Activated CD4-positive, alpha-beta T cell treated with anti-CD3 and anti-CD28 coated beads, Interleukin-2, amount 50 U/mL, for 1 hour (primary cell): ENCODE measurements at places on chromosomes 5 and 9.
A peak's percentile ranks its signal among the peaks of the same experiment; 100 is the strongest.

DNA sequence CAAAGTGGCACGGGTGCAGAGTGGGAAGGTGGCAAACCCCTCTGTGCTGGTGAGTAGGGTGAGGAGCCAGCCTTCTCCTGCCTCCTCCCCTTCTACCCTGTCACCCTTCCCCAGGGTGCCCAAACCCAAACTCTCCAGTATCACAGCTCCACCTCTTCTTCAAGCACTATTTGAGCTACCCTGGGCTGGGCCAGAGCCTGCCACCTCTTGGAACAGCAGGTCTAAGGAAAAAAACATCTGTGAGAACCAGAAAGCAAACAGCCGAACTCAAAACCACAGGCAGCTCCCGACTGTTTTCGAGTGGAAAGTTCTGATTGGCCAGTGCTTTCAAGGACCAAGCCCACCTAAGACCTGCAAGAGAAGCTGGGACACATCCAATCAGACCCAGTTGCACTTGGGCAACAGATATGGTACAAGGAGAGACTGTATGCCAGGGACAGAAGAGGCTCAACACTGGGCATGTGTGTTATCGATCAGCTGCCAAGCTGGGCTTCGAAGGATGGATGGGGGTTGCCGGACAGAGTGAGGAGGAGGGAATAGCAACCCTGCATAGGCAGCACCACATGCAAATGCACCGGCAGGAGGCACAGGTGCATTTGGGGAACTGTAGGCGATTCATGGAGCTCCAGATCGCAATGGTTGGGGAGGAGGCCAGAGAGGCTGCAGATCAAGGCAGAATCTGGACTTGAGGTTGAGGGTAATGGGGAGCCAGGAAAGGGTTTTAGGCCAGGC lies 19.7 kb downstream of the ACSL6 start:
- DNase-seq = no peak

DNA sequence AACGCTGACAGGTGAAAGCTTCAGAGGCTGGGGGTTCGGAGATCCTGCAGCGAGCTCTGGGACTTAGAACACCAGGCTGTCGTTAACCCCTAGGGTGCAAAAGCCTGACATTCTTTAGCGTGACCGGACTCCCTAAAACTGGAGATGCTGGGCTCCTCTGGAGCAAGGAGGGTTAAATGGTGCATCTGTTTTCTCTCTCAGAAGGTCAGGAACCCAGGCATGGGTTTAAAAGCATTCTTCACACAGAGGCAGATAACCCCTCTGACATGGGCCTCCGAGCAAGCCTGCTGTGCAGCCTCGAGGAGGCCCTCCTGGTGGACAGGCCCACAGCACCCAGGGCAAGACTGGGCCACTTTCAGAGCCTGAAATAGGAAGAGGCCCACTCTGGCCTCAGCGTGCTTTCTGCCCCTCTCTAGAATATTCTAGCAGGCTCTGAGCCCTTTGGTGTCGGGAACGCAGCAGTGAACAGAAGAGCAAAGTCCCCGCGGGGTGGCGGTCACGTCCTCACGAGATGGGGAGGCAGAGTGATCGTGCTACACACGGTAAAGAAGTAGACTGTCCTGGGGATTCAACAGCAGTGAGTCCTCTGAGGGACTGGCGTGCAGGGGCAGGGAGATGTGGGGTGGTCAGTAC lies 124.8 kb downstream of the COL23A1 start:
- DNase-seq = no peak

DNA sequence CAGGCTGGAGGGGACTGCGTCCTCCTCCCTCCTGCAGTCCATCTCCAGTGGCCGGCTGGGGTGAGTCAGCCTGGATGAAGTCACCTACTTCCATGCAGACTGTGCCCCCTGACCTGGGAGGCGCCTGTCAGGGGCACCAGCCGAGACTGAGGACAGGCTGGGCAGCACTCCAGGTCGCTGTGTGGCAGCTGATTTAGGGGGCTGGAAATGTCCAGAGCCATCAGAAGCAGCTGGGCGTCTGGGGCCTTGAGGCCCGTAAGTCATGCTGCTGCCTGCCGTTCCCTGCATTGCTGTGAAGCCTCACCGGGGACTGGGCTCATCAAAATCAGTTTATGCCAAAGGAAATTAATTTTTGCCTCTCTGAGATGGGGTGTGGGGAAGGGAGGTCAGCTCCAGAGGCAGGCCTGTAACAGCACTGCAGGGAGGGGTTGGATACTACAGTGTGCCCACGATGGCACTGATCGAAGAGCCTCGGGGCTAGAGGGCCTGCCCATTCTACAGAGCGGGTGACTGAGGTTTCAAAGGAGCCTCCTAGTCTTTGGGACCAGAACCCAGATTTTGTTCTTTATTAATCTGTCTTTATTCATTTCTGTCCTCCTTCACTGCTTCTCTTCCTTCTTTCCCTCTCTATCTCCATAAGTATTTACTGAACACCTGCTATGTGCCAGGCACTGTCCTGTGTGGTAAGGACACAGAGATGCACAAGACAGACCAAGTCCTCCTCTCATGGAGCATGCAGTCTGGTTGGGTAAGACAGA lies 70.4 kb upstream of the PSD2 start:
- DNase-seq = no peak

- DNase-seq = no peak
Observed at GRCh38 chr5:134153657-134154056, 23.1 kb downstream of the SKP1 start.

GRCh38 chr5:91026466-91026865 lies 356.7 kb downstream of the ARRDC3 start:
- no peak for DNase-seq

GRCh38 chr5:134515801-134516200 lies 9.7 kb upstream of the JADE2 start:
- no peak for DNase-seq

DNA sequence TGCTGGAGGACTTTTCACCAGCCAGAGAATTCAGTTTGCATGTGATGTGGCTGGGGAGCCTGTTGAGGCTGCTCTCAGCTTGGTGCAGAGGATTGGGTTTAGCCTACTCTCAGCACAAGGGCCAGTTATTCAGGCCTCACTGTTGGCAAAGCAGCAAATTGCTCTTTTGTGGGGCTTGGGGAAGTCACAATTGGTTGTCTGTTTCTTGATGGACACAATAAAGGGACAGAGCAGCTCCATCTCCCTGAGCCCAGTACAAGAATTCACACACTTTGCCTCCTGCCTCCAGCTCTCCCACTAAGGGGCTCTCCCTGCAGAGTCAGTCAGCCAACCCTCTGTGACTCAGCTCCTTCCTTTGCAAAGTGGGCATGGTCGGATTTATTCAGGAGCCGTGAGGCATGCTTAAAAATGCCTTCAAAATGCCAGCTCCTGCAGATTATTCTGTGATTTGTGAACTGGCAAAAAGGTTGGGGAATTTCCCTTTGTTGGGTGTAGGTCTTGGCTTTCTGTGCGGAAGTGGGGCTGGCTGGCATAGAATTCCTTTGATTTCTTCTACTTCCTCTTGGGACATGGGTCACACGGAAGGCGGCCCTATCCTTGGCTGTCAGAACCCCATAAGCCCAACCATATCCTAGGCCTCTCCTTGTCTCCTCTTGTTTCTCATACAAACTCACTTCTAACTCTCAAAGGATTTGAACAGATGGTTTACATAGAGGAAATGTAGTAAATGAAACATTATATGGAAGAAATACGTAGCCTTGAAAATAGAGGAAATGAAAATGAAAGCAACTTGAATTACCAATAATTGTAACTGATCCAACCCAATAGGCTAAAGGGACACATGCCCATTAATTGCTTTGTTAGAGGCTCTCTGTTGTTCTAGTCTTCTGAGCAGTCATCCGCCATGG lies 118.7 kb upstream of the CD180 start:
- DNase-seq = no peak

DNA sequence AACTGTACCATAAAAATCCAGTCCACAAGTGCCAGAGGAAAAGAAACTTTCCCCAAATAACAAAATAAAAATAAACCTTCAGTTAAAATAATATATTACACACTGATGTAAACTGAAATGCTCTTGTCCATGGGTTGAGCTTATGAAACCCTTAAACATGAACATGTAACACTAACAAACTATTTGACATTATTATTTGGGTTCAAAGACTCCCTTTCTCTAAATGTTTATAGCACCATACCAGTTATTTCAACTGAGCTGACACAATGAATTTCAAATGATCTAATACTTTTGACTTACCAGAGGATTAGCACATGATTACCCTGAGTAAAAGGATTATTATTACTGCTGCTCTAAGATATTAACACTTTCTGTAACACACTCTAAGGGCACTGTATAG lies 251.1 kb downstream of the BNC2 start:
- no peak for DNase-seq

DNA sequence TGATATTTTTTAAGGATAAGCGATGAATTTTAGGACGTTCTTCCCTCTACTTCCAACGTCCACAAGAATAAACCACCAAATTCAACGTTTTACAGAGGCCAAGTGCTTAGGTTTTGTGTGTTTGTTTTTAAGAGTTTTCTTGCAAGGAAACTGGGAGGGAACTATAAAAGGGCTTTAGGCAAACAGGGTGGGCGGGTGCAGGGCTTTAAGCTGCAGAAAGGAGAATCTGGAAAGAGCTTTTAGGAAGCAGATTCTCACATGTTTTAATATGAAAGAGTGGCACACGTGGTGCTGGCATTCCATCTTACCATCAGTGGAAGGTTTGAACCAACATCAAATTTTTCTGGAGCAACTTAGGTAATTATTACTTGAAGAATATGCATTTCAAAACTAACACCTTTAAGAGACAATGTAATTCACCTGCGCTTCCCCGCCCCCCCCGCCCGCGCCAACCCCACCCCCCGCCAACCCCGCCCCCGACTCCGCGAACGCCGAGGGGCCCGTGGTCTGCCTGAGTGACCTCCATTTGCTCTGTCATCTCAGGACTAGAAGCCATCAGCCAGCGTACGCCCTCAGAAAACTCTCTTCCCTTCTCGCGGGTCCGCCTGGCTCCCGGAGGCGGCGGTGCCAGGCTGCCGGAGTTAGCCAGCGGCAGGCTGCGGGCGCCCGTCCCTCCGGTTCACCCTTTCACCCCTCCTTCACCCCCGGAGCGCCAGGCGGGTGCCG lies 911 bp upstream of the PIK3R1 start:
- no peak for DNase-seq

GRCh38 chr5:157944077-157944633 lies 85.2 kb upstream of the CLINT1 start:
- no peak for DNase-seq

DNA sequence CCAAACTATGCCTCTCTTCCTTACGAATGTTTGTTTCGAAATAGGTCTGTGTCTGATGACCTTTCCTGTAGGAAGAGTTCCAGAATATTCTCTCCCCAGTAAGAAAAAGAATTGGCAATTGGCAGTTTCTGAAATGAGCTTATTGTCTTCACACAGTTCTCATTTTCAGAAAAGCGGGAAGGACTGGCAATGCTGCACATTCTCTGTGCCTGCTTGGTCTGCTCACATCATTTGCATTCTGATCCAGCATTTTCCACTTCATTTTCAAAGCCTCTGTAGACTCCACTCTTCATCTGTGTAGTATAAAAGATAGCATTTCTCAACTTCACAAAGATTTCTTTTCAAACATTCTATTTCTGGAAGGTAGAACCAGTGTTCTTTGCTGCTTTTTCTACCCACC lies 120.6 kb upstream of the CCDC112 start:
- no peak for DNase-seq

- DNase-seq = no peak
Observed at GRCh38 chr9:79256691-79257213, 315.0 kb upstream of the TLE4 start.

DNA sequence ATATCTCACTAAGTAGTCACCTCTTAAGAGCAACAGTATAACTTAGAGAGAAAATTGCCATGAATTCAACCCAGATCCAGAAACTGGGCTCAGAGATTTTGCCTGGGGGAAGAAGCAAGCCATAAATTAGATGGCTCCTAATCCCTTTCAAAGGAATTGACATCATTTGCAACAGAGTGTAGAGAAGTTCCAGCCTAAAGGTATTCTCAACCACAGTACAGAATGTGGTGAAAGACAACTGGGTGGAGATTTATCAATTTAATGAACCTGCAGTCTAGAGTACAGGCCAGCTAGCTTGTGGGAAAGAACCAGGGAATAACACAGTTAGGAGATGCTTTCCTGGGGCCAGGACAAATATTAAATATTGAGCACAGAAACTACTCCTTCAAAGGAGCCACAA lies 39.6 kb downstream of the CDKL3 start:
- DNase-seq = no peak

- DNase-seq = no peak
Observed at GRCh38 chr9:102087141-102087540, 348.7 kb upstream of the GRIN3A start.

GRCh38 chr5:170750791-170751190 lies 32.7 kb upstream of the GABRP start:
- no peak for DNase-seq

DNA sequence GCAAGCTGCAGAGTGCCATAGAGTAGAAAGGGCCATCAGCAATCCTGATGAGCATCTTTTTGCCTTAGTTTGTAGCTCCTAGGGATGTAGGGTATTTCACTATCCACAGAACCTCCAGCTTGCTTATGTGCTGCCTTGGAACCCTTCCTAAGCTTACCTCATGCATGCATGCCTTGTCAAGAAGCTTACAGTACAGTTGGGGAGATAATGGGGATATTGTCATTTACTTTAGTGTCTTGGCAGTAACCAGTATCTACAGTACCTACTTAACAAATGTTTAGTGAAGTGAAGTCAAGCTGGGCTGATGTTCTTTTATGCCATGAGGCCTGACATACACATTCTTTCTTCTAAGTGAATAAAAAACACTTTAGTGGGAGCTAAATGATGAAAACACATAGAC lies 164.6 kb upstream of the PPP1R2B start:
- DNase-seq = no peak

GRCh38 chr5:127001621-127002296 lies 28.6 kb downstream of the MARCHF3 start:
- DNase-seq = no peak

- no peak for DNase-seq
Observed at GRCh38 chr9:136336156-136336870, 9.0 kb downstream of the GPSM1 start.

- DNase-seq = peak; percentile 64
Observed at GRCh38 chr9:129487658-129488483, 133.0 kb downstream of the C9orf50 start.
